HS-5 (cell line): ENCODE measurements at places on chromosomes 12 and 14.

DNA sequence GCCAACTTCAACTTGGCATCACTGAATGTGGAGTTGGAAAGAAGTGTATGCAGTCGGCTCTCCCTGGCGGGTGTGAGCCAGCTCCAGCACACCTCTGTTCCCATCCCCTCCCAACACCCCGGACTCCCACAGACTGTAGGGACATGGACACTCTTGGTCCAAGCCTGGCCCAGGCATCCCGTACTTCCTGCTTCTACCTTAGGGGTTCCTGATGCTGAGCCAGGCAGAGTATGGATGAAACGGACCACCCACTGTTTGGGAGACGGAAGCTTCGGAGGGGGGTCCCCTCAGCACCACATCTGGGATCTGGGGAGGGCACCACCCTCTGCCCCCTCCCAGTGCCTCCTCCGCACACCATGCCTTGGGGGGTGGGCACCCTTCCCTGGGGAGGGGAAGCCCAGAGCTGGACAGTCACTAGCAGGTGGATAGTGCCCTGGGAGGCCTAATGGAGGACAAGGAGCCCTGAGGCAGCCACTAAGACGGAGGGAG, 62.0 kb downstream of the LGMN start:
- DNase-seq, result no peak

DNA sequence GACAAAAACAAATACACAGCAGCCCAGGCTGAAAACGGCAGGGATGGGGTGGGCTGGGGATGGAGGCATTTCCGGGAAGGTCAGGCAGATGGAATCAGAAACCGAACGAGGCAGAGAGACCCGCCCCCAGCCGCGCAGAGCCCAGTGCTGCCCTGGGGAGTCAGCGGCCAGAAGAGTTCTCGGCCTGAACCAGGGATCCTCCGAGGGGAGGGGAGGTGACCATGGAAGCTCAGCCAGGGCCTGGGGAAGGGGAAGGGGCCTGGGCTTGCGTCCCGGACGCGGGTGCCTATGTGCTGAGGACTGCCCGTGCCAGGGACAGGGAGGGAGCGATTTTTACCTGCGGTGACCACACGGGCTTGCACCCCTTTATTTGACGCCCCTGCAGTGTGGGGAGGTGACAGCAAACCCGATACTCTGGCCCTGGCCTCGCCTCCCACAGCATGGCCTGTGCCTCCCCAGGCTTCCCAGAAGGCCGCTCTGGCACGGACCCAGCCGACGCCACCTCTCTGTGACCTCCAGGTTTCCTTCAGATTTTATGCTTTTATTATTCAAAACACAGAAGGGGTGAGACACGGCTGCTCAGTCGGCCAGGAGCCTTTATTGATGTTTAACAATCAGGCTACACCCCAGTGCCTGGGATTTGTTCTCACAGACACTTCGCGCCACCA, 7.7 kb downstream of the LRCOL1 start:
- no peak for DNase-seq

- no peak for DNase-seq
Measured at GRCh38 chr14:99264691-99265450, 7.1 kb downstream of the BCL11B start.

- DNase-seq, result no peak
Measured at GRCh38 chr14:90060312-90060964, 1.4 kb upstream of the KCNK13 start.

DNA sequence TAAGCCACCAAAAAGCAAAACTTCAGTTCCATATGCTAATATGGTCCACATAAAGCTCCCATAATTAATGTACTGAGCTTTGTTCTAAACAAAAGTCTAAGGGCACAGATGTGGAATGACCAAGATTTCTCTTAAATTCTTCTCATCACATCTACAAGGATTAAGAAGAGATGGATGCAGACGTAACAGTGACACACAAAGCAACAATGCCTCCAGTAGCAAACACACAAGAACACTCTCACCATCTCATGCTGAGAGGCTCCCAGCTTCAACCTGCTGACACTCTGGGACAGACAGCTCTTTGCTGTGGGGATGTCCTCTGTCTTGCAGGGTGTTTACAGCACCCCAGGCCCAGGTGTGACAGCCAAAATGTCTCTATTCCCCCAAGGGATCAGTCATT, 48.2 kb downstream of the SETD3 start:
- DNase-seq, result no peak

GRCh38 chr12:115912440-115912839, 365.1 kb downstream of the MED13L start:
- DNase-seq, result no peak

- no peak for DNase-seq
Measured at GRCh38 chr12:49671031-49671765, 36.0 kb downstream of the FMNL3 start.

DNA sequence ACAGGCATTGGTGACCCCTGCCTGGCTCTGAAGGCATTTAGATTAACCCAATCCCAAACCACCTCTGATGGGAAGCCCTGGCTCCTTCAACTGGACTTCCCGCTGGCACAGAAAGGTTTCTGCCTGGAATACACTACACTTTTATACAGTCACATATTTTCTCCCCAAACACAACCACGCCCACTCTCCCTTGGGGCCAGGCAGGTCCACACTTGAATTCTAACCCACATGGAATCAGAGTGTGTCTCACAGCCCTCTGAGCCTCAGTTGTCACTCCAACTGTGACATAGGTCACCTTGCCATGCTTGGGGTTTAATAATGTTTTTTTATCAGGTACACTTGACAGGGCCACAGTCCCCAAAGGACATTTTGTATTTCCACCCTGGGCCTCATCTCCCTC, 368.6 kb downstream of the BCL11B start:
- DNase-seq, result no peak

GRCh38 chr14:32572867-32573150, 243.7 kb downstream of the AKAP6 start:
- no peak for DNase-seq

DNA sequence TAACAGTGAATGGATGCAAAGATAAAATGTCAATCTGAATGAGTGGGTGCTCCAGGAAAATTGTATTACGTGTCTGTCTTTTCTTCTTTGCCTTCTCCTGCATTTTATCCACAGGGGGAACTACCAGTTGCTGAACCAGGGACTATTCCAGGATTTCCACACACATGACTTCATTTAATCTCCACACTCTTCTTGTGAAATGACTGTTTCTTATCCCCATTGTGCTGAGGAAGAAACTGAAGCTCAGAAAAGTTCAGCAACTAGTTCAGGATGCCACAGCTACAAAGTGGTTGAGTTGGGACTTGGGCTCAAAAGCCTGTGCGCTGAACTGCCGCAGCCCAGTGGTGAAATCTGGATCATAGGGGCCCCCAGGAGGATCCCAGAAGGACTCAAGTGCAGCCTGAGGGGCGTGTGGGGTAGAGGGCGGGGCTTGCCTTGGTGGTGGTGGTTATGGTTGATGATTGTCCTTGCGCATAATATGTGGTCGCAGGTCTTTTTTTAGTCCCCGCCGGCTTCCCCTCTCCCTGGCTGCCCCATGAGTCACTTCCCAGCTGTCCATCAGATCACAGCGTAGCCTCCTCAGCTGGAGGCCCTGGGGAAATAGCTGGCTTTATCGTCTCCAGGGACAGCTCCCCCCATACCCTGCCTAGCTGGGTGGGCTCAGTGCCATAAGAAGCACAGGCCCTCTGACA, 235.2 kb upstream of the CRY1 start:
- no peak for DNase-seq

DNA sequence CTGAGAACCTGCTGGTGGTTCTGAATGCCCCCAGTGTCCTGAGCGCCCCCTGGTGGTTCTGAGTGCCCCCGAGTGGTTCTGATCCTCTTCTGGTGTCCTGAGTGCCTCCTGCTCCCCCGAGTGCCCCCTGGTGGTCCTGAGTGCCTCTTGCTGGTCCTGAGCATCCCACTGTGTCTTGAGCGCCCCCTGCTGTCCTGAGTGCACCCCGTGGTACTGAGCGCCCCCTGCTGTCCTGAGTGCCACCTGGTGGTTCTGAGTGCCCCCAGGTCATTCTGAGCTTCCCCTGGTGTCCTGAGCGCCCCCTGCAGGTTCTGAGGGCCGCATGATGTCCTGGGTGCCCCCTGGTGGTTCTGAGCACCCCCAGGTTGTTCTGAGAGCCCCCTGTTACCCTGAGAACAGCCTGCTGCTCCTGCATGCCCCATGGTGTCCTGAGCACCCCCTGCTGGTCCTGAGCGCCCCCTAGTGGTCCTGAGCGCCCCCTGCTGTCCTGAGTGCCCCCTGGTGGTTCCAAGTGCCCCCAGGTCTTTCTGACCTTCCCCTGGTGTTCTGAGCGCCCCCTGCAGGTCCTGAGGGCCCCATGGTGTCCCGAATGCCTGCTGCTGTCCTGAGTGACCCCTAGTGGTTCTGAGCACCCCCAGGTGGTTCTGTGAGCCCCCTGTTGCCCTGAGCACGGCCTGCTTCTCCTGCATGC, 1165.4 kb downstream of the TMEM121 start:
- no peak for DNase-seq

- DNase-seq, result no peak
Measured at GRCh38 chr12:117352206-117352605, 9.2 kb downstream of the NOS1 start.

DNA sequence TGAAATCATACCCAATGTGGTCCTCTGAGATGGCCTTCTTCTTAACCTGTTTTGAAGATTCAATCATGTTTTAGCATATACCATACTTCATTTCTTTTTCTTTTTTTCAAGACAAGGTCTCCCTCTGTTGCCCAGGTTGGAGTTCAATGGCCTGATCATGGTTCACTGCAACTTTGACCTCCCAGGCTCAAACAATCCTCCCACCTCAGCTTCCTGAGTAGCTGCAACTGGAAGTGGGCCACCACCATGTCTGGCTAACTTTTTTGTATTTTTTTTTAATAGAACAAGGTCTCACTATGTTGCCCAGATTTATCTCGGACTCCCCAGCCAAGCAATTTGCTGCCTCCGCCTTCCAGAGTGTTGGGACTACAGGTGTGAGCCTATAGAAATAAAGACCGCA, 30.4 kb downstream of the SOAT2 start:
- no peak for DNase-seq

- no peak for DNase-seq
Measured at GRCh38 chr12:82383930-82384552, 25.7 kb downstream of the METTL25 start.

GRCh38 chr14:69012256-69012953, 33.3 kb upstream of the ACTN1 start:
- no peak for DNase-seq

DNA sequence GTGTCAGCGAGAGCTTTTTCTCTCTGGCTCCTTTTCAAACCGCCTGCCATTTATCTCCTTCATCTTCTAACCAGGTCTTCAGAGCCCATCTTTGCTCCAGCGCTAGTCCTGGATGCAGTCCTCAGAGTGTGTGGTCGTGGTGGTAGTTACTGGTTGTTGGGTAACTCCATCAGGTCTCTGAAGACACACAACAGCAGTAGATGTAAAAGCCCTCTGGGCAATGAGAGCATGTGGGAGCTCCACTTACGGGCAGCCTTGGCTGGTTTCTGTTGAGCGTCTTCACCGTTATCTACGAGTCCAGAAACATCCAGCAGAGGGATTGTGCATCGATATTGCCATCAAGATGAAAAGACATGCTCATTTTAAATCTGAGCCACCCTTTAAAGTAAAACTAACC, 61.2 kb downstream of the FBXL14 start:
- DNase-seq, result no peak

DNA sequence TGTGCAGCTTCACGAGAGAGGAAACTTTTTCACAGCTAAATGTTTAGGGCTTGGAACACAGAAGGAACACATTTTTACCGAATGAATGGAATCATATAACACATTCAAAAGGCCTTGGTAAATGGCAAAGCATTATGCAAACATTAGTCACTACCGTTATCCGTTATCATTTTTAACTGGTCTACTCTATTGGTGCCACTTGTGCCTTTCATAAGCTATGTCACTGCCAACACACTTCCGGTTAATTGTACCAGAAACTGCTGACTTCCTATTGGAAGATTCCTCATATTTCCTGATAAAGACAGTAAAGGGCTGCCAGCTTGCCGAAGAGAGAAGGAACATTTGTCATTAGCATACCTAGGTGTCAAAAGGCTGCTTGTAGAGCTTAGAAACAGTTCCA, 169.2 kb downstream of the APAF1 start:
- DNase-seq, result no peak

GRCh38 chr14:36512585-36513003, 7.4 kb downstream of the NKX2-1 start:
- no peak for DNase-seq

DNA sequence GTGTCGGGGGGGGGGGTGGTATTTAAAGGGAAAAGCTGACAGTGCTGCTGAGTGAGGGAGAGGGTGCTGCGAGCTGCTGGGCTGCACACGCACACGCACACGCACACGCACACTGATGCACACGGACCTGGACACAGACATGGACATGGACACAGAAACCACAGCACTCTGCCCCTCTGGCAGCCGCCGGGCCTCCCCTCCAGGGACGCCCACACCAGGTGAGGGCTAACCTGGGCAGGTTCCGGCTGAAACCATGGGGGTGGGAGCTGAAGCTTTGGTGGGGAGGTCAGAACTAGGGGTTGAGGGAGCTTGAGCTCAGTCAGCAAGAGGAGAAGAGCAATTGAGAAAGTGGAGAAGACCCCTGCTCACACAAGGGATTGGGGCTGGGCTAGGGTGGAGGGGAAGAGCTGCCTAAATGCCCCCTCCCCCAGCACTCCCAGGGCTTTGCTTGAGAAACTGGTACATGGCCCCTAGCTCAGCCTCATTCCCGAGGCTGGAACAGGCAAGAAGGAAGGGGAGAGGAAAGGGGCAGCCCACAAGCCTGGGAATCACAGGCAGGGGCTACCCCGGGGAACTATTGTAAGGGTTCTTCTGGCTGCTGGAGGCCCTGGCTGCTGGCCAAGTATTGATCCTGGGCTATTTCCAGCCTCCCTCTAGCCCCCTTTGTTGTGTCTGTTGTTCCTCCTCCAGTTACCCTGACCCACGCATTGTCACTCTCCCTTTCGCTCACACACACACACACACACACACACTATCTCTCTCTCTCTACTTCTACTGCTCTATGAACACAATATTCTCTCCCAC, at the start of gene REM2:
REM2 (plus strand) TSS at position 50 of the 804 bp plus-strand sequence; CDS start at position 116, 66 bp downstream.
- DNase-seq, result no peak

DNA sequence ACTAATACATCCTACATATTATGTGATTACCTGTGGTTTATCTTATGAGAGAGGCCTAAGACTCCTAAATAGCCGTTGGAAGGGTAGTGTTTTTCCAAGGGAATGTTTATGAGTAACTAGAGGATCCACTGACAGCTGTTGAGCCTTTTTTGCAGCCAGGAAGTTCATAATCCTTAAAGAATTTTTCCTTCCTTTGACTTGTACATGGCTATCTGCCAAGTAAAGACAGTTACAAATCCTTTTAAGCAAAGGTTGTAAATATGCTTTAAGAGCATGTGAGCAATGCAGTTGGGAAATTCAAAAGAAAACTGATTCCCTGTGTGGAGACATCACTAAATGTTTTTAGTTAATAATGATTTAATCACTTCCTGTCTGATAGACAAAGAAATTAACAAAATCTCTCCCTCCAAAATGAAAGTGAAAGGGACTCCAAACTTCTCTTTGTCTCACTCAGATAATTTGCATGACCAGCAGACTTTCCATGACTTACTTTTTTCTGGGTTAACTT, 333.8 kb downstream of the PDZRN4 start:
- DNase-seq, result peak; percentile 92

GRCh38 chr12:132218915-132219314, 74.7 kb downstream of the NOC4L start:
- DNase-seq, result no peak

GRCh38 chr14:36950812-36951211, 221.6 kb downstream of the SLC25A21 start:
- DNase-seq, result no peak

GRCh38 chr14:104673481-104673880, 15.9 kb upstream of the INF2 start:
- no peak for DNase-seq
